ENCODE measurements at places on chromosomes 4 and X.

DNA sequence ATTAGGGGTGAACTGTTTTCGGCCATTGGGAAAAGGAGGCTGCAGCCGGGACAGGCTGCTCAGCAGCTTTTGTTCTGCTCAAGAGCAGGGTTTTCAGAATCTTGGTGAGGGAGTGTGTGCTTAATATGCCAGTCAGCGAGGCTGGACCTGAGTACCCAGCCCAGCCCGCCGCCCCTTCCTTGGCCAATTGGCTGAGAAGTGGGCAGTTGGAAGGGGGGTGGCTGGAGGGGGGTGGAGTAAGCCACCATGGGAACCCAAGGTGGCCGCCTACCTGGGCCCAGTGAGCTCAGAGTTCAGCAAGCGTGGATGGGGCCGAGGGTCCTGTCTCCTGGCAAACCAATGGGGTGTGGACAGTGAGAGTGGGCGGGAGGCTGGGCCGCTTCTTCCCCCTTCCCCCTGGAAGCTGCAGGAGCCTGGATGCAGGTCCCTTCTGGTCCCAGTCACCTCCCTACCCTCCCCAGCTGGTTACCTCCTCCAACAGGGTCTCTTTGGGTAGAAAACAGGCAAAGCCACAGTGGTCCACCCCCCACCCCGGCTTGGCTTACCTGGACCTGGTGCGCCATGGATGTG is 52.5 kb downstream of the SORCS2 start:
- no peak for DNase-seq

DNA sequence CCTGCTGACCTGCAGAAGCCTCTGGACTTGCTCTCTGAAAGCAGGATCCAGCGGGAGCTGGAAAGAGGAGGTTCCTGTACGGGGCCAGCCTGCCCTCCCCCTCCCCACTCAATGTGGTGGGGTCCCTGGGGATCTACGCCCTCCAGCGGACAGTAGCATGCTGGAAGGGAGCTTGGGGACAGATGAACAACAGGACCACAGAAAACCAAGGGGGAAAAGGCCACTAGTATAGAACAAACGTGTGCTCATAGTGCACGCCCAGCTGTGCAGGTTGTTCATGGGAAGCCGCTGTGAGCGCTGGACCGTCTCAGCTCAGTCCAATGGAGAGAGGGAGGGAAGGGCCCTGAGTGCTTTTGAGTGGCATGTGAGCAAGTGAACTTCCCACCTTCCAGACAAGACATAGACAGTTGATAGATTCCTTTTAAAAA is 15.8 kb downstream of the HMX1 start:
- DNase-seq: no peak

DNA sequence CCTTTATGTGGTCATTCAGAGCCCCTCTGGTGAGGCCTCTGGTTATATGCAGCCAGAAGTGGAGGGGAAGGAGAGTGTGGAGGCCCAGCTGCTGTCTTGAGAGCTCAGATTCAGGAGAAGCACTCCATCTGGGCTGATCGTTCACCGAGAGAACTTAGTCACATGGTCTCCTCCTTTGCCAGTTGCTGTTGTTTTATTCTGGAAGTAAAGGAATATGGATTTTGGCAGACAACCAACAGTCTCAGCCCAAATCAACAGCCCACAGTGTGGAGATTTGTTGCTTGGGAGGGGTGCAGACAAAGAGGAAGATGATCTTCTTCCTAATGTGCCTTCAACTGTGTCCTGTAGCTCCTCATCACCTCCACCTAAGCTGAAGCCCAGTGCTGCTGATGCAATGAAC is 355.4 kb downstream of the ANK2 start:
- no peak for DNase-seq

- DNase-seq: no peak
These were observed 92.7 kb upstream of the PGRMC2 start for GRCh38 chr4:128380306-128380705.

DNA sequence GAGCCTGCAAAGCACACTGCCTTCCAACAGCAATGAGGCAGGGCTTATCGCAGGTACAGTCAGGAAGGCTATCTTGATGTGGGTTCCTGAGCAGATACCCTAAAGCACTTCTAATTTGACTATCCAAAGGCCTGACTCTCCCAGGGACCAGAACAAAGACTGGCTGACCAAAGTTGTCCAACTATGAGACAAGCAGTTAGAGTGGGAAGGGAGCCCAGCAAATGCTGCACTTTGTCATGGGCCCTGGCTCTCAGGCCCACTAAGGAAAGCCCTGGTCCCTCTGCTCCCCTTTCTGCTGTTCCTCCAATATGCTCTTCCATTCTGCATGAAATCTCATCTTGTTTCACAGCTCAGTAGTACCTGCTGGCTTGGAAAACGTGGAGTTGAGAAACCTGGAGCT is 391.0 kb downstream of the RAB28 start:
- DNase-seq: no peak

DNA sequence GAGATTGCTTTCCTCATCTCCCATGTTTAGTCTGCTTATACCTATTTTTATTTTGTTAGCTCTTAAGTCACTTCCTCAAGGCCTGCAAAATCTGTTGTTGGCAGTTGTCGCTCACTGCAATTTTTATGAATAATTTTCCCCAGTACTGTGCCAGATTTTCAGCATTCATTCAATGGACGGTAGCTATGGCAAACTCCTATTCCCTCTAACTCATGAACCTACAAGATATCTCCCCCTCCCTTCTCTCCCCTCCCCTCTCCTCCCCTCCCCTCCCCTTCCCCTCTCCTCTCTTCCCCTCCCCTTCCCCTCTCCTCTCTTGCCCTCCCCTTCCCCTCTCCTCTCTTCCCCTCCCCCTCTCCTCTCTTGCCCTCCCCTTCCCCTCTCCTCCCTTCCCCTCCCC is 160.4 kb downstream of the FRAS1 start:
- DNase-seq: no peak

- DNase-seq: no peak
These were observed 85.2 kb downstream of the ANAPC10 start for GRCh38 chr4:145012841-145013240.

- DNase-seq: no peak
These were observed 243.6 kb downstream of the ANK2 start for GRCh38 chr4:113293043-113293560.

DNA sequence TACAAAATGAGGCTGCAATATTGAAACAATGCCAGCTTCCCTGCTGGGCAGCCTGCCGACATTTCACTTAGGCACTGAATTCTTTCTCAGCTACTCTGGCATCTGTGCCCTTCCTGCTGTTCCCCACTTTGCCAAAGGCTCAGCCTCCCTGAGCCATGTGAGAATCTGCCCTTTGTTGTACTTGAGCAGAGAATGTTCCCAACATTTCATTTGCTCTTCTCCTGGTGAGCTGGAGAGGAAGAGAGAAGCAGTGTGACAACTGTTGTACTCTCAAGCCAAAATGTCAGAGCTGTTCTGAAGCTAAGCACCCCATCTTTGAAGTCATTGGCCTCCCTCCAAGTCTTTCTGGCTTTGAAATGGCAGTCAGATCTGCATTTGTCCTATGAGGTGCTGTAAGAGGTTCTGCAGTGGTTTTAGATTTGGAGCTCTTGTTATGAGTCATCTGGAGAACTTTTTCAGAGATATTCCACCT is 32.5 kb downstream of the LANCL3 start:
- DNase-seq: no peak

DNA sequence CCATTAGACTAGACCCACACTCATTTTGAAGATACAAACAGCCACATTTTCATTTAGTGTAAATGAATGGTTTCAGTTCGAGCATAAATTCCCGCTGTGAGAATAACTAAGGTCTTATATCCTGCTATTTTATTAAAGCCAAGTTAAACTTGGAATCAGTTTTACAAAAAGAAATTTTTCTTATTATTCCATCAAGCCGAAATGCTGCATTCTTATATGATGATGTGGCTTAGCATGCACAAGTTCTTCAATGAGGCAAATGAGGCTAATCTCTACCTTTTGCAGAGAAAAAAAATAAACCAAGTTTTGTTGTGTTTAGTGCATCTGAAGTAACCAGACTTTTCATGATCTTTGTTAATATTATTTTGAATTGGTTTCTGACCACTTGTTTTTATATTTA is 953.9 kb upstream of the PCDH10 start:
- DNase-seq: no peak

- no peak for DNase-seq
These were observed 110.9 kb downstream of the FBXW7 start for GRCh38 chr4:152424977-152425376.

GRCh38 chrX:103417370-103417769 is 41.0 kb downstream of the BEX3 start:
- no peak for DNase-seq

DNA sequence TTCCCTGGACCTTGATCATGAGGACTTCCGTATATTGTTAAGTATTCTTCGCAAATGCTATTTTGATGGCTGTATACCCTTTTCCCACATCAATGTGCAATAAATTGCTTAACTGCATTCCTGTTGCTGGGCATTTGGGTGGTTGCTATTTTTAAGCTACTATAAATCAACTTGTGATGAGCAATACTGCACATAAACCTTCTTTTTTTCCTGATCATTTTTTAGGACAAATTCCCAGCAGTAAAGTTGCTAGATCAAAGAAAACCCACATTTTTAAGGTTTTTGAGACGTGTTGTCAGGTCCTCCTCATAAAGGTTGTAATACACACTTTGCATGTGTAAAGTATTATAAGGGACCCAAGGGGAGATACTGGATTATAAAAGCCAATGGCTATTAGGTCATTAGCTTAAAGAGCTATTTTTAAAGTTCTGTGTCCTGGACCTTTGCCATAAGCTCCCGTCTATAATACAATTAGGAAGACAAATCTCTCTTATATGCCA is 35.6 kb downstream of the LIMCH1 start:
- no peak for DNase-seq

- DNase-seq: no peak
These were observed 637 bp downstream of the MAMLD1 start for GRCh38 chrX:150363561-150364346.

- no peak for DNase-seq
These were observed 1.7 kb downstream of the SLC2A9 start for GRCh38 chr4:10019521-10020051.

GRCh38 chr4:4395849-4396627 is 9.1 kb downstream of the NSG1 start:
- no peak for DNase-seq

- no peak for DNase-seq
These were observed 260.8 kb upstream of the VCX start for GRCh38 chrX:7582191-7582590.

DNA sequence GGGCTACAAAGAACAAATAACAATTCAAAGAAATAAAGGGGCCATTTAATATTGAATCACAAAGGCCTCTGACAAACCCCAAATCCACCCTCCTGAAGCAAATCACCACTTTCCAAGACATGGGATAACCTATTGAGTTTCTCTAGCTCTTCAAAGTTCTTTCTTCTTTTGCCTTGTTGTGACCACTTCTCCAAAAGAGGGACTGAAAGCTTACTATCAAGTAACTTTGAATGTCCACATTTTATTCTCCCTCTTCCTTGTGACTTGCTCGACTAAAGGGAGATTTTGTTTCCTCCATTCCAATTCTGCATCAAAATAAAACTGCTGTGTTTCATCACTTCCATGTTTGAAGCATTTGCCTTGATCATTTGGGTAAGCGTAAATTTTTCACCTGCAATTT is 166.6 kb upstream of the SLC7A11 start:
- no peak for DNase-seq

- DNase-seq: no peak
These were observed 109.3 kb upstream of the TBC1D9 start for GRCh38 chr4:140865253-140866217.

DNA sequence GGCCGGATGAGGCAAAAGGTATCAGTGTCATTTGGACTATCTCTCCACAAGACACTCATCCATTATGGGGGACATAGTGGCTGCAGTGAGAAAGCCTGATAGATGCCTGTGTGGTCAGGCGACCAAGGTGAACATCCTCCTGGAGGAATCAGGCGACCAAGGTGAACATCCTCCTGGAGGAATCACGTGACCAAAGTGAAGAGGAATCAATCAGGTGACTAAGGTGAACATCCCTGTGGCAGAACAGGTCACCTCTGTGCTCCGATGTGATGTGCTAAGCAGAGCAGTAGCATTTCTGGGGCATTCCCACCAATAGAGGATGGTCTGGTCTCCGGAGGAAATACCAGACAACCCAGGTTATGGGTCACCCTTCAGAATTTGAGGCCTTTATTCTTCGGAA is 44.0 kb downstream of the RNF212 start:
- DNase-seq: no peak

DNA sequence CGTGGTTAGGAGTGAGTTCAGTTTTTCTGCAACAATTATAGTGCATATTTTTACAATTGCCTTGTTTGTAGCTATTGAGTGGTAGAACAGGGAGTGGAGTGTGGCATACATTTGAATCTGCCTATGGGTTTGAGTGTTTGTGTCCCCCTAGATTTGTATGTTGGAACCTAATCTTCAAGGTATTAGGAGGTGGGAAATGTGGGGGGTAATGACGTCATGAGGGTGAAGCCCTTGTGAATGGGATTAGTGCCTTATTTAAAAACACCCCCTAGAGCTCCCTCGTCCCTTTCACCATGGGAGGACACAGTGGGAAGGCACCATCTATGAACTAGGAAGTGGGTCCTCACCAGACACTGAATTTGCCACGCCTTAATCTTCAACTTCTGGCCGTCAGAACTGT is 819.6 kb downstream of the NLGN4X start:
- DNase-seq: no peak

GRCh38 chr4:129145222-129145730 is 49.3 kb downstream of the C4orf33 start:
- no peak for DNase-seq

DNA sequence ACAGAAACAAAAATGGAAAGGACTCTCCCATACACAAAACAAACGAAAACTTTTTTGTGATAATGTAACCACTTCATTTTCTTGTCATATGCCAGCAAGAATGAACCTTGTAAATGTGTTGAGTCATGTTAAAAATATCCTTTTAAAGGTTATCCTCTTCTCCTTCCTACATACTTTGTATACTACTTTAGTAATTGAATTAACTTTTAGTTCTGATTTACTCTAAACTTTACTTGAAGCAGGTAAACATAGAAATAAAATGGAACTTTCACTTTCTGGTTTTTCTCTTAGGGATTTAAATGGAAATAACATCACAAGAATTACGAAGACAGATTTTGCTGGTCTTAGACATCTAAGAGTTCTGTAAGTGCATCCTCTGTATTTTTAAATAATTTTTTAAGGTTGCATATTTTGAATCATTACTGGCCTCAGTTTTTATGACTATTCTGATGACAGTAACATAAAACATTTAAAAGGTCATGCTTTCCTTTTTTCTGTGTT is 4.7 kb downstream of the SLIT2 start:
- no peak for DNase-seq

All from urinary bladder (tissue), 4 donors.